ENCODE measurements at places on chromosomes 3 and 15.

DNA sequence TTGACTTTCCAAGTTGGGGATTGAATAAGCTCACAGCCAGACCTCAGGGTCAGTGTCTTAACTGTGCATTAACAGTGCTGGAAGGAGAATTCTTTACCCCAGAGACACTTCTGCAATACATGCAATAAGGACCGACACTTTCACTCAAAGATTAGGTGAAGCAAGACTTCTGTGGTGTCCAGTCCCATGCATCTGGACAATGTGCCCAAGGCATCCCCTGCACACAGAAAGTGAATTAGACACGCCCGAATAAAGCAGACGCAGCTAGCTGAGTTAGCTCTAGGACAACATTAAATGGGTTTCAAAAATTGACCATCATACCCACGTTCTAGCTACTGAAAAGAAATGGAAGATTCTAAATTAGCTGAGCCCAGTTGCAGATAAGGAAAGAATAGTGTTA lies 223.9 kb upstream of the NR2F2 start:
- no peak for DNase-seq

GRCh38 chr3:72408983-72409779 lies 439.1 kb downstream of the SHQ1 start:
- no peak for DNase-seq

DNA sequence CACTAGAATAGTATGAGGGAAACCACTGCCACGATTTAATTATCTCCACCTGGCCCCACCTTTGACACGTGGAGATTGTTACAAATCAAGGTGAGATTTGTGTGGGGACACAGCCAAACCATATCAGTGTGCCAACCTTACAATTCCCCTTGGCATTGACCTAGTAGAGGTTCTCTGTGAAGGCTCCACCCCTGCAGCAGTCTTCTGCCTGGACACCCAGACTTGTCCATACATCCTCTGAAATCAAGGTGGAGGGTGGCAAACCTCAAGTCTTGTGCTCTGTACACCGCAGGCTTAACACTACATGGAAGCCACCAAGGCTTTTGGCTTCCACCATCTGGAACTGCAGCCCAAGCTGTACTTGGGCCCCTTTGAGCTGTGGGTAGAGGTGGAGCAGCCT lies 8.8 kb upstream of the IQGAP1 start:
- DNase-seq, result no peak

- no peak for DNase-seq
Measured at GRCh38 chr3:24378313-24378712, 116.3 kb downstream of the THRB start.

DNA sequence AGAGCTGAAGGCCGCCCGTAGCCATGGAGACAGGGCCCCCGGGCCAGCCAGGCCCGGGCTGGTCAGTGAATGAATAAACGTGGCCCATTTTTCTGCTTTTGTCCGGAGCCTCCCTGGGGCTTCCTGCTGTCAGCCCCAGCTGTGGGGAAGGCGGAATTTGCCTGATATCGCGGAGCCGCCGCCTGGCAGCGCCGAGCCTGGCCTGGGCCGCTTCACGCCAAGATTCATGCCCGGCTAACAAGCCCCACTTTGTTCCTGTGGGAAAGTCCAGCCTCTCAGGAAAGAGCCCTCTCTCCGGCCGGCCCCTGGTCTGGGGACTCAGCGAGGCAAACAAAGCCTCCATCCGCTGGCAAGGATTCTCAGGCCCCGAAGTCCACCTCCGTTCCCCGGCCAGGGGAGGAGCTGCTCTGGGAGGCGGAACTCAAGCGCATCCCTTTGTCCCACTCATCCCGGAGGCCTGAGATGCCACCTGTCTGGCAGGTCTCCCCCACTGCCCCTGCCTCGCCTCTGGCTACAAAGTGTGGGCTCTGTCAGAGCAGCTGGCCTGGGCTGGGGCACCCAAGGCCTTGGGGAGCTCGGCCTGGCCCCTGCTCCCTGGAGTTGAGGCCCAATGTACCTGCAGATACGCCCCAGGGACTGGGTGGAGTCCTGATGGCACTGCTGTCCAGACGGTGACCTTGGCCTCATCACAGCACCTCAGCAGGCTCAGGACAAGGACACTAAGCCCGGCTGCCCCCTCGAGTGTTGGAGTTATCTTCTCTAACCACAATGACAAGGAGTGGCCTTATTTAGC lies 51.6 kb upstream of the SLC6A11 start:
- no peak for DNase-seq

GRCh38 chr3:47379411-47379899 lies 1.4 kb upstream of the PTPN23 start:
- no peak for DNase-seq

DNA sequence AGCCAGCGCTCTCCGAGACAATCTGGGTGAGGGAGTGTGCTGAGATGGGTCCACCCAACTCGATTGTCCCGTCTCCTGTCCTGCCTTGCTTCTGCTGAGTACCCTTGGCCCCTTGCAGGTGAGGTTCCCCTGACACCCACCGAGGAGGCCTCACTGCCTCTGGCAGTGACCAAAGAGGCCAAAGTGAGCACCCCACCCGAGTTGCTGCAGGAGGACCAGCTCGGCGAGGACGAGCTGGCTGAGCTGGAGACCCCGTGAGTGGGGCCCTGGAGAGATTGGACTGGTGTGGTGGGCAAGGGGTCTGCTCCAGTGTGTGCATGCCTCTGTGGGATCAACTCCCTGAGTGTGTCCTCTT lies 23.6 kb downstream of the NBEAL2 start:
- DNase-seq, result no peak

DNA sequence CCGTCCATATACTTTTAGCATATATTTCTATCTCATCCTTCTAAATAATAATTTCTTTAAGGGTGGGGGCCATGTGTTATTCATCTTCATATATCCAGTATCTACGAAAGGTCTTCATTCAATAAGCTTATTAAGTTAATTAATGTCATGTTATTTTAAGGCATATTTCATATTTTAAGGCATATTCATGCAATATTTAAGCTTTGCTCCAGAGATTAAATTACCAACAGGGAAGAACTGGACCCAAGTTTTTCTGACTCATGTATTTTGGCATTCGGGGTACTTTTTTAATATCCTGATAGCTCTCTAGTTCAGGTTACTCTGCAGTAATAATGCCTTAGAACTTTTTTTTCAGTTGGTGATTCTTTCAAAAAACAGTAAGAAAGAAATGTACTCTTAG lies 27.4 kb downstream of the PHC3 start:
- peak; percentile 49 for DNase-seq

DNA sequence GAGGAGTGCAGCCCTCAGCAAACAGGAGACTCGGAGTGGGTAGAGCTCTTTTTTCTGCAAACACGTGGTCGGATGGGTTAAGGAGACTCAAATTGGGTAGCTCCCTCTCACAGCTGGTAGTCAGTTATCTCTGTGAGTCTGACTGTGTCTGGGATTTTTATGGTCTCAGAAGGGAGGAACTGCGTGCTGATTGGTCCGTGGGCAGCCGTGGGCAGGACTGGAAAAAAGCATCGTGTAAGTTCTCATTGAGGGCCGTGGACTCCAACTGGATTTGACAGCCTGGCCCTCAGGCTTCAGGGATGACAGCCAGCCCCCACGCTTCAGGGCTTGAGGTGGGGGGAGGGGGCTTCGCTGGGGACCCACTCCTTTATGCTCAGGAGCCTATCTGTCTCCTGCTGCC lies 463.9 kb downstream of the EPHA3 start:
- DNase-seq, result no peak

DNA sequence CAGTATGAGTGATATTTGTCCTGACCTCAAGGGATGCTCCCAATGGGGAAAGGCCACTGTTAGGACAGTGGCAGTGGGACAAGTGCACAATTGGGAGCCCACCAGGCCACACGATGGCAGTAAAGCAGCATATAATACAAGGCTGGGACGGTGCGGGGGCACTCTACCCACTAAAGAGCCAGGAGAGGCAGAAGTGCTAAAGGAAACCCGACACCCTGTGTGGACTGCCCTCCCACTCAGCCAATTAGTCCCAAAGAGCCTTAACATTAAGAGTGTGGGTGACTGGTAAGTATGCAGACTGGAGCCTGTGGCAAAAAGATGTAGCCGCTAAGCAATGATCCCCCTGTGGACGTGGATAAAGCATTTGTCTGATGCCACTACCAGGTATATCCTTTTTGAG lies 8.2 kb upstream of the ZNF589 start:
- peak; percentile 77 for DNase-seq

DNA sequence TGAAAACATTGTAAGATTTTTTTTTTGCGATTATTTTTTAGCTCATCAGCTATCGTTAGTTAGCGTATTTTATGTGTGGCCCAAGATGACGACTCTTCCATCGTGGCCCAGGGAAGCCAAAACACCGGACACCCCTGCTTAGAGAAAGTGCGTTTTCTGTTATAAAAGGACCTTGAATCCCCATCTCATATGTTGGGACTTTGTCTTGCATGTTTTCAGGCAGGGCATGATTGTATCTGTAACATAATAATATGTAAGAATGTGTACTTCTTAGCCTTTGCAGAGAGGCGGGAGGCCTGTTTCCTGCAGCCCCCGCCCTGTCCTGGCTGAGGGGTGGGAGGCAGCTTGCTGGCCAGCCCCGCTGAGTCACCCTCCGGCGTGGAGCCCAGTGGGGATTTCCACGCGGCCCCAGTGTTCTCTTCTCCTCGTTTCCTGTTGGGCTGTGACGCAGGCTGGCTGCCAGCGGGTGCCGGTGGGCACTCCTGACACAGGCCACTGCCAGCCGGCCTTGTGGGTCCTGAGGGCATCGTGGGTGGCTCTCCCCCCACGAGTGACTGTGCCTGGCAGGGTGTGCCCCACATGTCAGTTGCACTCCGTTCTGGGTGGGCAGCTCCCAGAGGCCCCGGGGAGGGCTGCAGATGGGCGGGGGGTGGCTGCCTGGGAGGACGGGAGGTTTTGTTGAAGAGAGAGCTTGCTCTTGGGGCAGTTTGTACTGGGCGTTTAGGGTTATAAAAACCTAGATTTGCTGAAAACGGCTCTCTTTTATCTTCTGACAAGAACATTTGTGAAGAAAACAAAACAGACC lies 55.6 kb downstream of the SMAD3 start:
- peak; percentile 81 for DNase-seq

All from fibroblast of skin of scalp (primary cell).